Urinary bladder (tissue), 4 donors: ENCODE measurements at places on chromosomes 11 and 22. TPM values are rescaled to one million over a fixed set of nuclear protein-coding genes. Genes with fewer than 3 reads are reported as not detected.

TAF1D gene
- 220 TPM for total RNA-seq

DNA sequence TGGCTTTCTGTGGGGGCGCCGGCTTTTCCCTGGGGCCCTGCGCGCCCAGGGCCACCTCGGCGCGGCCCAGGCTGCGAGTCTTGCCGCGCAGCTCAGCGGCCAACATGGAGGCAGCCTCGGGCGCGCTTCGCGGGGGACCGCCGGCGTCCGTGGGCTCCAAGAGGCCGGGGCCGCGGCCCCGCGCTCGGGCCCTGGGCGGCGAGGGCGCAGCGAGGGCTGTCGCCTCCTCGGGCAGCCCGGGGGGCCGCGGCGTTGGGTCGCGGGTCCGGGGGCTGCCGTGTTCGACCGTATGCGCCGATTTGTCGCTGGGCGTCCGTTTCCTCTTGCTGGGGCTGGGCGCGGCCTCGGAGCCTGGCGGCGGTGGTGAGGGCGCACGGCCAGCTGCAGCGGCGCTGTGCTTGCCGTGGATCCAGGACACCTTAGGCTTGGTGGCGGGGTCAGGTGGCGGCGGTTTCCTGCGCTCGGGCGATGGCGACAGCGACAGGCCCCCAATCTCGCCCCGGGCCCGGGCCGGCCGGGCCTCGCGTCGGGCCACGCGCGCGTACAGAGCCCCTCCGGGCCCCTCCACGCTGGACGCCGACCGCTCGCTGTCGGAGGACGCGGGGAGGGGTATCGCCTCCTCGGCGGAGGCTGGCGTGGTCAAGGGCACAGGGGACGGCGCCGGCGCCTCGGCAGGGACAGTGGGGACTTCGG lies 11.9 kb downstream of the SCARF2 start:
- DNase-seq = no peak

DNA sequence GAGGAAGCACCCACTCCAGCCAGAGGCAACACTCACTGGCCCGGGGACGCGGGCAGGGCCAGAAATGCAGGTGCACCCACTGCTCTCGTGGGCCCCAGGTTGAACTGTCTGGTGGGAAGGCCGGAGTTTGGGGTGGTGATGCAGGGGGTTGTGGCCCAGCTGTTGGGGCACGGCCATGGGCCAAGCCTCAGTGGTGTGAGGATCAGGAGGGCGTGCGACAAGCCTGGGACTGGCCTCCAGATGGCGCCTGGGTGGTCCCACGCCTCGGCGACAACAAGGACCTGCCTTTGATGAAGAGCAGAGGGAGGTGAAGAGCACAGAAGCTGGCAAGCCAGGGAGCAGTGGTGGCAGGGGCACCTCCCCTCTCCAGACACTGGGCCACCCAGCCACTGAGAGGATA lies 240.8 kb downstream of the BRD1 start:
- no peak for DNase-seq

TUBA8 gene
- total RNA-seq = 1.5 TPM

- DNase-seq = no peak
Observed at GRCh38 chr11:77386178-77386577, 84.7 kb upstream of the GDPD4 start.

DNA sequence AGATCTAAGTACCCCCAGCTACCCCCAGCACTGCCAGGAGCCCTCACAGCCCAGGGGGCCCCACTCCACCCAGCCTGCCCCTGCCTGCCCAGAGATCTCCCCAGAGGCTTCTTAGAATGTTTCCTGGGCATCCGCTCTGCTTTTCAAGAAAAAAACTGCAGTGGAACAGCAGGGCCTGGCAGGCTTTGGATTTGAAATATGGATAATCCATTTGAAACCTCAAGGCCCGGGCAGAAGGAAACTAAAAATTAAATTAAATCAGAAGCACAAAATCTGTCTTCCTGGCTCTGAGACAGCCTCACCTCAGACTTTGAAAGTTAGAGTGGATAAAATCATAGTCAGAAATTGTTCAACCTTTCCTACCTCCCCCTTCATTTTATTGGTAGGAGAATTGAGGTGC lies 273.6 kb downstream of the OPCML start:
- DNase-seq = no peak

GRCh38 chr11:67118181-67118766 lies 789 bp upstream of the KDM2A start:
- DNase-seq = no peak

NRGN gene
- 0.37 TPM for total RNA-seq
